Bone marrow (tissue), 2 donors: ENCODE measurements at places on chromosomes 1 and 21.

GRCh38 chr1:12573015-12573825 is 44.8 kb downstream of the DHRS3 start:
- DNase-seq, result no peak

- no peak for DNase-seq
Measured at GRCh38 chr1:205438213-205439158, 16.6 kb upstream of the LEMD1 start.

GRCh38 chr1:55640708-55641473 is 425.7 kb upstream of the USP24 start:
- DNase-seq, result peak; percentile 7

GRCh38 chr1:107076841-107077240 is 20.4 kb downstream of the PRMT6 start:
- DNase-seq, result no peak

- no peak for DNase-seq
Measured at GRCh38 chr1:223179786-223180185, 36.7 kb upstream of the TLR5 start.

DNA sequence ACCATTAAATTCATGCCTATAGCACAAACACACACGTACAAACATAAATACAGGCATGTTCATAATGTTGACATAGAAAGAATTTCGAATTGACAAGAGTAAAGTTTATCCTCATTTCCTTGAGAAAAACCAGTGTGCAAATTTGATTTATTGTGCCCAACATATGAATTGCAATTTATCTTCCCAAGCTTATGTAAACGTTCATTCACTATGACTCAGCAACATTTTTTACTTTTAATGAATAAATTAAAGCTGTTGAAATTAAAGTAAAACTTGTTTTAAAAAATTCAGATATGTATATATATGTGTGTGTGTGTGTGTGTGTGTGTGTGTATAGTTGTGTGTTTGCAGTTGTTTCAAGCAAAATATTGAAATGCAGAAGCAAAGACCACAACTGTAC is 1067.9 kb downstream of the BRINP3 start:
- DNase-seq, result no peak

DNA sequence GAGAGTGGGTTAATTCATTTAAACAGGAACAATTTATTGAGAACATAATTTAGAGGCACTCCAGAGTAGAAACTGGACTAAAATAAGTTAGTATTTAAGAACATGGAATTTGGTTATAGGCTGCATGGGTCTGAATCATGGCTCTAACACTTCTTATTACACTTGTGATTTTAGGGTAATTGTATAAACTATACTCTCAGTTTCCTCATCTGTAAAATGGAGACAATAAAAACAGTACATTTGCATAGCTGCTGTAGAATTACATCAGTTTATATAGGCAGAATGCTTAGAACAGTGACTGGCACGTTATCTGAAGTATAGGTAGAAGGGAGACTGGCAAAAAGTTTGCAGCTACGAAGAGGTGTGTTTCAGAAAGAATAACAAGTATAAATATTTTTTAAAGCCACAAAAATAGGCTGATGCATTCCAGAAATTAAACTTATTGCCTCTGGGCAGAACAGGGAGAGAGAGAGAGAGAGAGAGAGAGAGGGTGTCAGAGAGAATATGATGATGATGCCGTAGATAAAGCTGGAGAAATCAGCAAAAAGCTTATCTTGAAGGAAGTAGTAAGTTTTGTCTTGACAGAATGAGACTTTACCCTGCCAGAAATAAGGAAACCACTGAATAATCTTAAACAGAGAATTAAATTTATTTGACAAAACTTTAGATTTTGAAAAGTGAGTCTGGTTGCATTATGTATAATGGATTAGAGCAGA is 8.1 kb upstream of the OR6K3 start:
- no peak for DNase-seq

GRCh38 chr1:36705629-36706028 is 222.9 kb upstream of the CSF3R start:
- no peak for DNase-seq

- DNase-seq, result no peak
Measured at GRCh38 chr1:15290382-15290781, 43.4 kb downstream of the FHAD1 start.

DNA sequence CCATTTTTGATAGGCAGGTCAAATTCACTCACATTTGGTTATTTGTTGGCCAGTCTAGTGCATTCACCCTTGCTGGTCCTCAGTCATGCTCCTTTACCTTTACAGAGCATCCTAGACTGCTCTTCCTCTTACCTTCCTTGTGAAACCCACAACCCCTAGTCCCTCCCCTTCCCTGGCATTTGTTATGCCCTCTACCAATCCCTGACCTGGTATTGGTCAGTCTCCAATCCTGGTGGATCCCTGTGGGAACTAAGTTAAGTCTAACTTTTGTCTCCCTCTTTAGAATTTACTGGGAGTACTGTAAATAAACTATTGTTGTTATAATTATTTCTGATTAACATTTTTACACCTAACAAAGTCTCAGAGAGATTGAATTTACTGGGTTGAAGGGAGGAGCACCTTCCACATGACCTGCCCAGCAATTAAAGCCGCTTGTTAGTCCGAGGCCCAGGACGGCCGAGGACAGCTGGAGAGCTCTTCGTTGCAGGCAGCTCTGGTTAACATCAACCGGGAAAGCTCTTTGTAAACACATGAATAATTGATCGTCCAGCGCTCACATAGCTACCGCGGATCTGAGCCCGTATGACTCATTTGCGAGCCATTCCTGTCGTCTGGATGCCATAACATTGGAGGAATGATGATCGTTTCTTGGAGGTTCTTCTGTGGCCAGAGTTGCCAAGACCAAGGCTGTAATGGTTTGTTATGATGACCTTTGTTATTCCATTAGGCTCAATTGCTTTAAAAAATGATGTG is 31.9 kb downstream of the MTARC1 start:
- no peak for DNase-seq

DNA sequence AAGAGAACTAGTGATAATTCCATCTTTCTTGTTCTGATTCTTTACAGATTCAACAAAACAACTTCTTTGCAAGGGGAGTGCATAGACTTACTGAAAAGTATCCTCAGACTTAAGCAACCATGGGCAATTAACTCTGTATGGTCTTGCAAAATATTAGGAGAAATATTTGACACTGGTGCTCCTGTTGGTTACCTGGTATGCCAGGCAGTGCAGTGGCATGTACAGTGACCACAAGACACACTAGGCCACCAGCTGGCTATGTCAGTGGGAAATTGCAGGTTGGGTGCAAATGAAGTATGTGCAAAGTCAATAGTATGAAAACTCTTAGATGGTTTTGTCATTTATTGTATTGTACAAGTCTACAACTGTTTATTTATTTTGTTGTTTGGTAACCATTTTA is 34.5 kb downstream of the EPS15 start:
- no peak for DNase-seq
